ENCODE measurements at places on chromosomes 2 and 18. TPM values are rescaled to one million over a fixed set of nuclear protein-coding genes. Genes with fewer than 3 reads are reported as not detected.

DNA sequence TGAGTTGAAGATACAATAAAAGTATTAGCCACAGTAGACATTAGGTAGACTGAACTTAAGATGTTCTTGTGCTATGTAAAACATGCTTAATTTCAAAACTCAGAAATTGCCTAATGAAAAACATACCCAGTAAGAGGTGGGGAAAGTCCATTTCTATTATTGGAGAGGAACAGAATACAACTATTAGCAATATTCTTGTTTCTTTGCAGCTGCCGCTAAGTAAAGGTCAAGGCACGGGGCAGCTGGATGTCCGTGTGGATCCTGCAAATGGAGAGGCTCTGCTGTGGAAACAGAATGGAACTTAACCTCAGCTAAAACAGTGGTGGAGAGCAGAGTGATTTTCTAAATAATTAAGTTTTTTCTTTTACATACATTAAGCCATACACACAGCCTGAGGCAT lies 139.2 kb upstream of the ARHGAP28 start:
- no peak for DNase-seq

DNA sequence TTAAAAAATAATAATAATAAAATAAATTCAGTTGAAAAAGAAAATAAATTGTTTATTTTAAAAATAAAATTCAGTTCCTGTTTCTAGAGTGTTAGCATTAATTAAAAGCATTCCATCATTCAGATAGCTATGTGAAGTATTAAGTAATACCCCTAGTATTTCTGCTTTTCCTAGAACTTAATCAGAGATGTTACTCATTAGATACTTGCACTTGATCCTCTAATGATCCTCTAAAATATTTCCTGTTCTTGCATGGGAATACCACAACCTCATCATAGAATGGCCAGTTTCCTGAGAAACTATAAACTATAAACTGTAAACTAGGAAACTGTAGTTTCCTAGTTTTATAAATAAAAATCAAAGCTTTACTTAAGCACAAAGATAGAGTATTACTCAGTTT lies 11.1 kb upstream of the CNNM3 start:
- DNase-seq: no peak

DNA sequence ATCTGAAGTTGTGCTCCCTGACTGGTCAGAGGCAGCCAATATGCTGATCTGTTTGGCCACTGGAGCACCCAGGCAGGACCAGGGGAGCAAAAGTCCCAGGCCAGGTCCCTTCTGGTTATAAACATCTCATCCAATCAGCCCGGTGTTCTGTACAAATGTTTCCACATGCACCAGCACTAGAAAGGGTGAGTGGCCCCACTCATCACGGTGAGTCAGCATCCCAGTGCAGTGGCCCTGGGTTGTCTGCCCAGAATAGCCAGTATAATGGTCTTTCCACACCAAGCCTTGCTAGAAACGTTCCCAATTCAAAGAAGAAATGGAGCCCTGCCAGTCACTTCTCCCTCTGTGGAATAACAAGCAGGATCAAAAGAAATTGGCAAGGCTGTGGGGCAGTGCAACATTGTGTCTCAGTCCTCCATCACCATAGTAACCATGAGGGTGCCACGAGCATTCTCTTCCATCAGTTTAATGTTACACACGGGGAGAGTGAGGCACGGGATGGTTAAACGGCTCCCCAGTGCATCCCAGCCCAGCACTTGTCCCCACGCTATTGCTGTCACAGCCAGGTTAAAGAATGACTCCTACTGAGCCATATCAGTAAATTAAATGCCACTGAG lies 174.9 kb downstream of the SEPTIN10 start:
- DNase-seq: no peak

DNA sequence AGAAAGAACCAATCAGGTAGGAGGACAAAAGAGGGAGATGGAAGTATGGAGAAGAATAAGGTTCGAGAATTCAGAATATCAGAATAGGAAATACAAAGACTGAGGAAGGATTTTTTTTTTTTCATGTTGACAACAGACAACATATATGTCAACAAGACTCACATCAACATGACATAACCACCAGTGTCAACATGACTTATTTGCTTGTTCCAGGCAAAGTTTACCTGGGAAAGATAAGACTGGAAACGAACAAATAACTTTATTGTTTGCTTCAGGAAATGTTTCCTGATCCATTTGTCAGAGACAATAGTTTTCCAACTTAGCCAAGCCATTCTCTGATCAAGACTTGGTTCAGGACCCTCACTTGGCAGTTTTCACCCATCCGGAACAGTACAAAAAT lies 321.9 kb upstream of the NETO1 start:
- DNase-seq: no peak

ZAP70 gene
- total RNA-seq: 487 TPM
